Suppressor macrophage (primary cell): ENCODE measurements at places on chromosomes 16 and 17.

DNA sequence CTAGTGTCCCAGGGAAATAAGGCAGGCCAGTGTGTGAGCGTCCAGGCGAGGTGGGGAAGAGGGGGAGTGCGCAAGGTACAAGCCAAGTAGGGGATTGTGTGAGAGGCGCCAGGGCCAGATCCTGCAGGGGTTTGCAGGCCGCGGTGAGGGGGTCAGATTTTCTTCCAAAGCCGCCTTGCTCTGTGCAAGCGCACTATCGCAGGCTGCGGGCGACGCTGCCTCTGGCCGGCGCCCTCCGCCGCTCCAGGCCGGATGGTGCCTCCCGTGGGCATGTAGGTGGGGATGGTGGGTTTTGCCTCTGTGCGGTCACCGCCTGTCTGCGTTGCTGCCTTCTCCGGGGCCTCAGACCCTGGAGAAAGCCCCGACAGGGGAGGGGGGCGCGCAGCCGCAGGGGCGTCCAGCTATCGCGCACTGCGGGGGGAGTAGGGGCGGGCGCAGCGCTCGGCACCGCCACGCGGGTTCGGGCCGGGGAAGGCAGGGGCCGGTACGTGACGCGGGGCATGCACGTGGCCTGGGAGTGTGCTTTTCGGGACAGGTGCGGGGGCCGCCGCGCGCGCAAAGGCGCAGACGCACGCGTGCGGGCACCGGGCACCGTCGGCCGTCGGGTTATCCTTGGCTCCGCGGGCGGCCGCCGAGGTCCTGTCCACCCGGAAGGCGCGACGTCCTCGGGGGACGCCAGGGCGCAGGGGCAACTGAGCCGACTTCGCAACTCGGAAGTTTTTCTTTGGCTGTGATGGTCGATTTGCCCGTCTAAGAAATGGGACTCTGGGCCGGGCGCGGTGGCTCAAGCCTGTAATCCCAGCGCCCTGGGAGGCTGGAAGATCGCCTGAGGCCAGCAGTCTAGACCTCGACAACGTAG, 1.1 kb upstream of the HAPSTR1 start:
- DNase-seq, result peak; percentile 29

- no peak for DNase-seq
Observed at GRCh38 chr17:47225911-47226688, 17.0 kb downstream of the MYL4 start.

DNA sequence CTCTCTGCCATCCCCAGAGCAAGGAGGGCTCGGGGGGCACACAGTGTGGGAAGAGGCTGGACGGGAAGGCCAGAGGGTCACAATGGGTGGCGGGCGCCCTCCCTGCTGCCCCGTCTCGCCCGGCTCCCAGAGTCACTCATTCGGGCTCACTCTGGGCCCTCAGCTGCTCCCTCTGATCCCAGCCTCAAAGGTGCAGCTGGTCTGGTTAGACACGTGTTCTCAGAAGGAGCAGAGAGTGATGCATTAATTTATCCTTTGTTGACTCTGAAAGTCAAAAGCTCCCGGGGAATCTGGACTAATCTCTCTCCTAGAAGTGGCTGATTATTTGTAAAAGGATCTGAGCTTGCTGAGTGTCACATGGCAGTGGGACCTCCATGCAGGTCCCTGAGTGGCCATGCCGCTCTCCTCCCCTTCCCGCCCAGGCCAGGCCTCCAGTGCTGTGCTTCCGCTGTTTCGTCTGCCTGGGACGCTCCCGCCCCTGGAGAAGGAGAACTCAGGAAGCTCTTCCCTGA, 87.5 kb downstream of the SEC14L1 start:
- no peak for DNase-seq

DNA sequence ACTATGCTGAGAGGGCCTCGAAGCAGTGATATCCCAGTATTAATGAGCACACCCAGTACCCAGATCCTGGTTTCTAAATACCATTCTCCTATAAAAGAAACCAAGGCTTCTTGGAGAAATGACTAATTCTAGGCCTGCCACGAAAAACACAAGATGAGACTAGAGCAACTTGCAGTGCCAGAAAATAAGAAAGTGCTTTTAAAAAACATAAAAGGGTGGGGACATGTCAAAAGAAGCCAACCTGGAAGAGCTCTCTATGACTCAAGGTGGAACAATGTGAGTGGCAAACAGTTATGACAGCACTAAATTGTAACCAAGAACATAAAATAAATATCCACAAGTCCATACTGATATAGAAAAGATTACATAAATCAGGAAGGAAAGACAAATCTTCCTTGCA, 153.2 kb upstream of the KCNJ18 start:
- no peak for DNase-seq

DNA sequence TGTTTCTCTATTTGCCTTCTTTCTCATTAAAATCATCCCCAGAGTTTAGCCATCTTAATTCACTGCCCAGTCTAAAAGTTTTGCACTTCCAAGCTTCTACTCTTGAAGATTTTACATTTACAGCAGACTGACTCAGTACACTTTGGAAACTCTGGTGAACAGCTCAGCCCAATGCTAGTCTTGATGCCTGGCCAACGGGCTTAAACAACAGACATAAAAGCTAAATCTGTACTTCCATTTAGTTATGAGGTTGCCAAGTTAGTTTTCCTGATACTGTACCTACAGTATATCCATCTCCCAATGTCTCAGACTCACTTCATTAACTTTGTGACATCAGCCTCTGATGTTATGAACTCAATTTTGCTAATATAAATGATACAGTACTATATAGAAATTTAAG, 891.8 kb upstream of the SOX9 start:
- DNase-seq, result no peak

GRCh38 chr17:79866791-79867518, 27.7 kb upstream of the CBX4 start:
- DNase-seq, result no peak
